EL (cell line): ENCODE measurements at places on chromosomes 5 and 9.

DNA sequence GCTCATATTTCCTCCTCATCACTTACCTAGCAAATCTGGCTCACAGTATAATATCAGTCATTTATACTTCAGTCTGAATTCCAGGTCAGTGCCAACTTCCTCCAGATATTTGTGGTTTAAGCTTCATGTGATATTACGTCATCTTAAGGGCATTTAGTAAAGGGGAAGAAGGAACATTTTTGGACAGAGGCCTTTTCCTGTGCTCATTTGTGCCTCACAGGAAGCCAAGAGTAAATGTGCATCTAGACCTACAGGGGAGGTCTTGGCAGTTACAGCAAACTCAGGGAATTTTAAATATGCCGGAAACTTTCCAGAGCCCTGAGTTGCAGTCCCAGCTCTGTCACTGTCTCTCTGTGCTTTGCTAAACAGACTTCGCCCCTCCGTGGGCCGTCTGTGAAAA is 12.3 kb upstream of the KCNIP1 start:
- peak; percentile 95 for DNase-seq

- peak; percentile 32 for DNase-seq
These were observed 67.0 kb upstream of the EIF4EBP3 start for GRCh38 chr5:140480310-140481014.

DNA sequence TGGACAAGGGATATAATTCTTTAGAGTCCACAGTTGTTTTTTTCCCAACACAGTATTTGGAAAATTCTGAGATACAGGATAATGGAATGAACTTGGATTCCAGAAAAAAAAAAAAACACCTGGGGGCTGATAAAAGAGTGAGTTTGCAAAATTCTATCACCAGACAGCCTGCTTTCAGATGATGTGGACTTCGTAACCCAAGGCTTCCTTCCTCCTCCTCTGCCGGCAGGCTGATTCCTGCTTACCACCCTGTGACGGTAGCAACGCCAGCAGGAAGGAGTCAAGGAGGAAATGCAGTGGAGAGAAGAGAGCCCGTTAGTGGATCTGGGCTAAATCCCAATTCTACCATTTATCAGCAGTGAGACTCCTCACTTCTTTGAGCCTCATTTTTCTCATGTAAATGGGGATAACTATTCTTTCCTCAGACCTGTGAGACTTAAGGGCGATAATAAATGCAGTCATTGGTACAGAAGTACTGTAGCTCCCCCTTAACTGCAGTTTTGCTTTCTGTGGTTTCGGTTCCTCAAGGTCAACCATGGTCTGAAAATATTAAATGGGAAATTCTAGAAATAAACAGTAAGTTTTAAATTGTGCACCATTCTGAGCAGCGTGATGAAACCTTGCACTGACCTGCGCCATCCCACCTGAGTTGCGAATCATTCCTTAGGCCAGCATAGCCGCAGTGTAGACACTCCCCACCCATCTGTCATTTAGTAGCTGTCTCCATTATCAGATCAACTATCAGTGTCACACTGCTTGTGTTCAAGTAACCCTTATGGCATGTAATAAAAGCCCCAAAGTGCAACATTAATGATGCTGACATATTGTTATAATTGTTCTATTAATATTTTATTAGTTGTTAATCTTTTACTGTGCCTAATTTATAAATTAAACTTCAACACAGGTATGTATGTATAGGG is 71.4 kb downstream of the DCP2 start:
- no peak for DNase-seq

DNA sequence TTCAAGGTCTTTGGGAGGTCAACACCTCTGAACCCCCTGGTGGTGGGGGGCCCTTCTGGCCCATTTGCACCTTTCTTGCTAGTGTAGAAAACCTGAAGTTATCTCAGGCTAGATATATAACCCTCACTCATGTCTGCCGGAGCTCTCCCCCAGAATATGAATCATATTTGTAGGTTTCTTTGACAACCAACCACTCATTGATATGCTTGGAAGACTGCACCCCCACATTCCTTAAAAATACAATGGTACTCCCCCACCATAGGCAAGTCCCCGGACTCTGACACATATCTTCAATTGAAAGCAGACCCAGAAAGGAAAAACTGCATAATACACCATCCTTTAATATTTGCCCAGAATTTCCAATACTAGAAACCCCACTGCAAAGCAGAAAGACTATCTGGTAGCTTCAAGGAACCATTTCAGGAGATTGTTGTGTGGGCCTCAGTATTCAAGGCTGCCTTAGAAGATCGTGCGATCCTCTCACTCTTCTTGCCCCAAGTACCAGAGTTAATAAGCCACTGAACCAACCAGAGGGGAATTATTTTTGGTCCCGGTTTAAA is 978 bp upstream of the UBE2B start:
- no peak for DNase-seq

DNA sequence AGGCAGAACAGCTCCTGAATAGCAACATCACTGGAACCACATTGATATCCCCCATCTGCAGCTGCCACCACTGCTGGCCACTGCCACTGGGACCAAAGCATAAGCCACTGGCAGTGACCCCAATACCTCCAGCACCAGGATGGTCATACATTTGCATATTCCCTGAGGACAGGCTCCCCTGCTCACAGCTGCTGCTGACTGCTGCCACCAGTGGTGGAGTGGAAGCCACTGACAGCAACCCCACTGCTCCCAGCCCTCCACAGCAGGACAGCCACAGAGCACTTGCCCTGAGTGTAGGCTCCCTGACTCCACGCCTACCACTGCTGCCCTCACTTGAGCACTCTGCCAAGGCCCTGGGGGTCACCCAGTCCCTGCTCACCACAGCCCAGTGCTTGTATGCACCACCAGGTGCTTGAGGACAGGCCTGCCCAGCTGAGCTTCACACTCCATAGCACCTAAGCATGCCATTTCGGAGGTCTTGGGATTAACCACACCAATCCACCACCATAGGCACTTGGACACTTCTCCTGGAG is 327.4 kb upstream of the RPS23 start:
- no peak for DNase-seq

GRCh38 chr5:154758493-154758892 is 3.3 kb downstream of the LARP1 start:
- no peak for DNase-seq

DNA sequence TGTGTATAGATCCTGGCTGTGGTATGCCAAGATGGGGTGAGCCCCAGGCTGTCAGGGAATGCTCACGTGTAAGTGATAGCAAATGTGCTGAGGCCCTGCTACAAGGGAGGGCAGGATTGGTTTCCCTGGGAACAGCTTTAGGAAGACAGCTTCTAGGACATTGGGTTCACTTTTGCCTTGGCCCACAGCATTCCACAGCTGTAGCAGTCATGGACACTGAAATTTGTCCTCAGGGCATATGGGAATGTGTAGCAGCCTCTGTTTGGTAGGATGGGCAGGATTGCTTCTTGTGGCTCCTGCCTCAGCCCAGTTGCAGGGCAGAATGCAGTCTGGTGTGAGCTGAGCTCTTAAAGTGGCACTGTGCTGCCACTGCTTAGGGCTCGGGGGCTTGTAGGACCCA is 1061.7 kb upstream of the WWC1 start:
- DNase-seq: peak; percentile 63

DNA sequence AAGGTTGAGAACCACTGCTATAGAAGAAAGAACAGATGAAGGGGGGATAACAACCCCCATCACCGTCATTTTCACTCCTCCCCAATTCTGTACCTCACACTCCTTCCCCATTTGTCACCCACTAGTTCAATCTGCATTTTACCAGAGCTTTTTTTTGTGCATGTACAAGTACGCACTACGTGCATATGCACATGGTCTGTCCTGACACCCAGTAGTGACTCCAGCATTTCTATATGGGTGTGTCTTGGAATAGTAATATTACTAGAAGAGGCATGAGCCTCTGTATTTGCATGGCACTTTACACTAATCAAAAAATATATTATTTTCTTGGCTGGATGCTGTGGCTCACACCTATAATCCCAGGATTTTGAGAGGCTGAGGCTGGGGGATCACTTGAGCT is 38.7 kb downstream of the NIM1K start:
- DNase-seq: no peak

DNA sequence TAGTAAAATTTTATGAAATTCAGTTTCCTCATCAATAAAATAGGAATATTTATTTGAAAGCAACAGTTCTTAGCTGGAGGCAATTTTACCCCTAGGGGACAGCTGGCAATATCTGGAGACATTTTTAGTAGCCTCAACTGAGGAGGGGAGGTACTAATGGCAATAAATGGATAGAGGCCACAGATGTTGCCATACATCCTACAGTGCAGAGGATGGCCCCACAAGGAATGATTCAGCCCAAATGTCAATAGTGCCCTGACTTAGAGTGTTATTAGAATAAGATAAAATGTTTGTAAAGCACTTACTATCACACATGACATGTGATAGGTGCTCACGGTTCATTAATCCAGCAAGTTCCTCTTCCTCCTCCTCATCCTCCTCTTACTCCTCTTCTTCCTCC is 293.6 kb downstream of the KCTD16 start:
- no peak for DNase-seq

DNA sequence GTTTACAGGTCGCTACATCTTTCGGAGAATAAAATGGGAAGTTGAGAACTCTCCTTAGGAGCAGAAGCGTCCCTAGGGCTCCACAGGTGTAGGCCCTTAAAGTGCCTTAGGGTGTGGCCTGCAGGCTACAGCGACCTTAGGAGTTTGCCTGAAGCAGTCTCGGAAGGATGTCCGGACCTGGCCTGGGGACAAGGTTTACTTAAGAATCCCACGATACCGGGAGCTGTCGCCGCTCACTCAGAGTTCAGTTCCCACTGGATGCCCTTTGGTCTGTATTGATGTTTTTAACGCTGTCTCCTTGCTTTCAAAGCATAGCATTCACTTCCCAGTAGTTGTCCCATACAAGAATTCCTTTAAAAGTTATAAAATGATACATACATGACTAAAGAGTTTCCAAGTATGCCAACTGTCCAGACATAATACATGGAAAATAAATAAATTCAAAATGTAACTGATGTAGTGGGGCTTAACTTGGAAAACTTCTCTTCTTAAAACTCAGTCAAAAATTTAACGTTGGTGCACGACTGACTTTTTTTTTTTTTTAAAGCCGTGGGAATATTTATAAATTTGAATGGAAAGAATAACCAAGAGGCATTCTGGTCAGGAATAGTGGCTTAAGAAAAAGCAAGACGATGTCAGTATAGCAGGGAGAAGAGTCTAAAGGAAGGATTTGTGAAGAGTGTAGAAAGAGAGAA is 848 bp downstream of the RAD50 start:
- peak; percentile 44 for DNase-seq

DNA sequence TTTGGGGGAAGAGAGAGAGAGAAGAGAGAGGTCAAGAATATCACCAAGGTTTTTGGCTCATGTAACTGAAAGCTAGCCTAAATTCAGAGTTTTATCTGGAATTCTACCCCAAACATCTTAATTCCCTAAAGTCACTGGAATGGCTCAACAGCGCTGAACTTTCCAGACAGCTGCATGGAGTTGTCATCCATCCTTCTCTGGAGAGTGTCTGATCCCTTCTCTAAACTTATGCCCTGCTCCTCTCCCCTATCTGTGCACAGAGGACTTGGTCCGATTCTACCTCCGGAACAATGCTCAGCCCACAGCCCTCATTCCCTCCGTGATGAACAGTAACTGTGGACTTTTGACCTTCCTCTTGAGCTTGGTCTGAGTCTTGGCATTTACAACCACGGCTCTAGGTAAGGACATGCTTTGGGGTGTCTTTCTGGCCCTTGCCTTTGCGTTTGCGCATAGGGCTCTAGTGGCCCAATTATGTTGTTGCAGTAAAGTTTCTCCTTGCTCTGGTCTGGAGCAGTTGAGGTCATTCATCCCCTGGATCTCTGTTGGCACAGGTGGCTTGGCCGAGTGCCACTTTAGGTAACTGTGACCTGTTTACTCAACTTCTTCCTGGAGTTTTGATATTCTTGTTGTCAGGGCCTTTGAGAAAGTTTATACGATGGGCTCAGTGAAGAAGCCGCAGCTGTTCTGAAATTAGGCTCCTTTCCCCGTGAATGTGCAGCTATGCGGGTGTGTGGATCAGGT is 18.3 kb upstream of the CD180 start:
- DNase-seq: no peak

GRCh38 chr5:180557217-180557809 is 34.0 kb downstream of the SCGB3A1 start:
- DNase-seq: peak; percentile 47

- DNase-seq: no peak
These were observed 134.5 kb upstream of the SMIM23 start for GRCh38 chr5:171651102-171651501.

GRCh38 chr9:134526584-134527477 is 114.8 kb upstream of the COL5A1 start:
- peak; percentile 25 for DNase-seq

DNA sequence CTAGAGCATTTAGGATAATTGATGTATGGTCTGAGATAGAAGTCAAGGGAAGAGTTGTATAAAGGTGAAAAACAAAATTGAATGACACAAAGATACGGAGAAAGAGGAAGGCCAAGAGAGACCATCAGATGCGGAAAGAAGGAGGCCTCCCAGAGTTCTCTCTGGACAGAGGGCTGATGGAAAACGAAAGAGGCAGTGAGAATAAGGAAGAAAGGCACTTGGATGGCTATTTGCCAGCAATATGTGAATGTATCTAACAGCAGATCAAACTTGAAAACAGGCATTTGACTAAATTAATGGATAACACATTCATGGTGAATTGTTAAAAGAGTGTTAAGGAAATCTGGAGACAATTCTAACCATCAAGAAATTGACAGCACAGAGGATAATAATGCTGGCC is 2.4 kb upstream of the DOCK8 start:
- DNase-seq: no peak

- DNase-seq: no peak
These were observed 290.6 kb upstream of the PANK3 start for GRCh38 chr5:168869615-168870227.

GRCh38 chr5:124416627-124417026 is 329.8 kb downstream of the ZNF608 start:
- DNase-seq: no peak

- peak; percentile 78 for DNase-seq
These were observed 126.4 kb upstream of the SLC12A2 start for GRCh38 chr5:127957183-127957582.

DNA sequence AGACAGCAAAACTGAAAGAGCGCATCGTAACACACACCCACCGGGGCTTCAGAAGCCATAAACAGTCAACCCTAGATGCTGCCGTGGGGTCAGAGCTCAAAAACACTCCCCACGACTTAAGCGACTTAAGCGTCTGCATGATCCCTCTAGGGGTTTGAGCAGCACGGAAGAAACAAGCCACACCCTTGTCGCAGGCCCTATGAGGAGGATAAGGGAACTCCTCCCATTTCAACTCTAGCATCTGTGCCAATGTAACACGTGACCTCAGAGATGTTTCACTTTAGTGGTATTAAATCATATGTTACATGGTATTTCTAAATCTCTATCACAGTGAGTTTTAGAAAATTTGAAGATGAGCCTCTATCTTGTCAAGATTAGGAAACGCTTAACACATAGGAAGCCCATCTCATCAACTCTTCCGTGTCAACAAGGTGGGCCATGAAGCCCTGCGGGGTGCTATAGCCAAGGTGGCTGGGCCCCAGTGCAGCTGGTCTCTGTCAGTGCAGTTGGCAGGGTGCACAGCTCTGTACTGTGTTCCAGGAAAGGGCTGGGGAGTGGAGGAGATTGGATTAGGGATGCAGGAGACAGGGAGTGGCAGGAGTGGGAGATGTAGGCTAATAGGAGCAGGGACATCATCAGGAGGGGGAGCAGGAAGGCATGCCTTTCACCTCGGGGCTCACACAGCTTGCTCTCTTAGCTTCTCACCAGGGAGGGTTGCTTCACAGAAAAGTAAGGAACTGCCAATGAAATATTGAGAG is 33.1 kb downstream of the ZCCHC9 start:
- DNase-seq: no peak

GRCh38 chr5:124341066-124341858 is 405.2 kb downstream of the ZNF608 start:
- DNase-seq: no peak

GRCh38 chr5:64619609-64620008 is 70.7 kb upstream of the SHISAL2B start:
- DNase-seq: no peak
